ENCODE measurements at places on chromosomes 1 and 21.

DNA sequence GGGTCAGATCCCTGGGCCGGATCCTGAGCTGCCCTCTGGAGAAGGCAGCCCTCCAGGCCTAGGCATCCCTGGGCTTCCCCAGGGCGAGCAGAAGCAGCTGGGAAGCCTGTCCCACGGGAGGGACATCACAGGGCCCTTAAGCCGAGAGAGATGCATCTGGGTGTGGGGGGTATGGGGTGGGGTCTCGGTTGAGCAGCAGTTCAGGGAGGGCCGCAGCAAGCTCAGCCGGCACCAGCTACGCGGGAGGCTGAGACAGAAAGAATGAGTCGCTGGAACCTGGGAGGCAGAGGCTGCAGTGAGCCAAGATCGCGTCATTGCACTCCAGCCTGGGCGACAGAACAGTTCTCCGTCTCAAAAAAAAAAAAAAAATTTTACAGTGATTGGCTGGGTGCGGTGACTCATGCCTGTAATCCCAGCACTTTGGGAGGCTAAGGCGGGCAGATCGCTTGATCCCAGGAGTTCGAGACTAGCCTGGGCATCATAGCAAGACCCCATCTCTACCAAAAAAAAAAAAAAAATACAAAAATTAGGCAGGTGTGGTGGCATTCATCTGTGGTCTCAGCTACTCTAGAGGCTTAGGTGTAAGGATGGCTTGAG, 37.7 kb downstream of the RRP1 start:
- DNase-seq: no peak

- DNase-seq: no peak
Observed at GRCh38 chr1:110638058-110638457, 31.9 kb upstream of the KCNA2 start.

- DNase-seq: no peak
Observed at GRCh38 chr21:38982096-38982495, 176.4 kb downstream of the ETS2 start.

- DNase-seq: no peak
Observed at GRCh38 chr1:52604063-52604770, 2.0 kb downstream of the GPX7 start.

DNA sequence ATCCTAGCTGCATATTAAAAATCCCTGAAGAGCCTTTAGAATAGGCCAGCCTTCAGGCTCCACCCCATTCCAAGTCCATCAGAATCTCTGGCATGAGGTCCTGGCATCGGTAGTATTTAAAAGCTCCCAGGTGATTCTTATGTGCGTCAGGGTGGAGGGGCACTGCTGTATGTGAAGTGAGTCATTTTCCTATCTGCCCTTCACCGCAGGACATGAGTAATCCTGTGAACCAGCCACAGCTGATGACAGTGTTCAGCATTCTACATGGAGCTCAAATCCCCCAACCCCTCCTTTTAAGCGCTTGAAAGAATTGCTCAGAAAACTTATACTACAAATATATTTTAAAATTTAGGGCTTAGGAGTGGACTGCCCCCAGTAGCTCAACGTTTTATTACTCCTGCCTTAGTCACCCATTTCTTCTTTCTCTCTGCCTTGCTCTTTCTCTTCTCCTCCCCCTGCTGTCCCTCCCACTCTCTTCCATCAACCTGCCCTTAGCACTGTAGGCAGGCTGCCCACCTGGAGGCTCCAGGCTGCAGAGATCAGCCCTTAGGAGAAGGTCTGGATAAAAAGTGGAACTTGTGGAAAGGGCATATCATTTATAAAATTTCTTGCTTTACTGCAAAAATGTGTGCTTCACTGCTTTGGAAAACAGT, 73.8 kb upstream of the ZNF281 start:
- DNase-seq: peak; percentile 70
